CD8-positive, alpha-beta memory T cell (primary cell): ENCODE measurements at places on chromosomes 3 and 15. TPM values are rescaled to one million over a fixed set of nuclear protein-coding genes. Genes with fewer than 3 reads are reported as not detected.

DNA sequence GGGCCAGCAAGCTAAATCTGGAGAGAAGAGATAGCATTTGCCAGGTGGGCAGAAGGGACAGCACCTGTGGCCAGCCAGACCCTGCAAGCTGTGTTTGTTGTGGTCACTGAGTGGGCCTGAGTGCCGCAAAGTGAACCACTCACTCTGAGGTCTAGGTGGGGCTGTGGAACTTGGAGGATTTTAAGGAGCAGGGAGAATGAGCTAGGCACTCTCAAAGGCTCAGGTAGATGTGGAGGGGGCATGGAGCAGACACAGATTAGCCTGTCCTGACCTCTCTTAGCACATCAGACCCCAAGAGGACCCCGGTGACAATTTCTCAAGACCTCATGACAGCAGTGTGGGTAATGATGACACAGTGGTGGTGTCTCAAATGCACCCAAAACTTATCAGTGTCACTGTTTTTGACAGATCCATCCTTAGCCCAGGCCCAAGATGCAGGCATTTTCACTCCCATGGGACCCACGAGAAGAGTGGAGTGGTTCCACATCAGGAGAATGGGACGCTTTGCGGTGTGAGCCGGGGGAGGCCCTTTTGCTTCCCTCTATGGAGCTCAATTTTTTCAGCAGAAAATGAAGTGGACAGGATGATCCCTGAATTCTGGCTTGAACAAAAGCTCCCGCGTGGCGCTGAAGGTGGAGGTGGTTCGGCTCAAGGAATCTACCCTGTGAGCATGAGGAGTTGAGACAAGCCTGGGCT, 43.8 kb upstream of the TLE3 start:
- peak overlapping the region; percentile 49 for H3K4me3 ChIP-seq
- H3K36me3 ChIP-seq, result no peaks in the 10 kb centered on the region
- no peak for DNase-seq
- H3K27ac ChIP-seq, result no peak overlapping the region
- H3K27me3 ChIP-seq, result no peaks in the 10 kb centered on the region
- peaks cover 22% of the 10 kb centered on the region for H3K4me1 ChIP-seq

DNA sequence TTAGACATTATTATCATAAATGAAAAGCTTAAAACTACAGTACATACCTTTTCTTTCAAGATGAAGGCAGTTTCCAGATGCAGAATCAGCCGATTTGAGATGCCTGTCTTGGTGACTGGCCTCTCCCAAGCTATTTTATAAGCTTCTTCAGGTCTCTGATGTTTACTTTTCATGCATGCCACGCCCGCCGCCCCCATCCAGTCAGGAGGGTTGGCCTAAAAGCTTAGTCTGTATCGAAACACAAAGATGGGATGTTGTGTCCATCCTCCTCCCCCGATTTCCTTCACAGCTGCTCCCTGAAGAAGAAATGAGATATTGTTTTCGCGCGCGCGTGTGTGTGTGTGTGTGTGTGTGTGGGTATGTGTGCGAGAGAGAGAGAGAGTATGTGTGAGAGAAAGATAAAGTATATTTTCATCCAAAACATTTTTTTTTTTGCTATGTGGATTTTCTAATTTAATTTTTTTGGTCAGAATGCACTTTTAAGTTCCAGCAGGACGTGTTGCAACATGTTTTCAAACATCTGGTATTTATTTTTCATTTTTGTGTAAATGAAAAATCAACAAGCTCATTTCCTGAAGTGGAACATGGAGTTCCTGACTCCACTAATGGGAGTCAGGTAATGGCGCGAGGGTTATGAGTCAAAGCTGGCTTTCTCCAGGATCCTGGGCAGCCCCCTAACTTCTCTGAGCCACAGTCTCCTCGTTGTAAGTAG, at the start of gene APOD:
APOD (minus strand) TSS at position 110 of the 712 bp plus-strand sequence. CDS start 4,479 bp downstream, outside the sequence.
- no peak within 1 kb of the TSS for H3K27ac ChIP-seq
- no peak for DNase-seq
- no peak within 1 kb of the TSS for H3K4me3 ChIP-seq
- H3K4me1 ChIP-seq, result peaks cover 16% of the 10 kb centered on the region

The ZMYND10 gene
- total RNA-seq, result 1.3 TPM

DNA sequence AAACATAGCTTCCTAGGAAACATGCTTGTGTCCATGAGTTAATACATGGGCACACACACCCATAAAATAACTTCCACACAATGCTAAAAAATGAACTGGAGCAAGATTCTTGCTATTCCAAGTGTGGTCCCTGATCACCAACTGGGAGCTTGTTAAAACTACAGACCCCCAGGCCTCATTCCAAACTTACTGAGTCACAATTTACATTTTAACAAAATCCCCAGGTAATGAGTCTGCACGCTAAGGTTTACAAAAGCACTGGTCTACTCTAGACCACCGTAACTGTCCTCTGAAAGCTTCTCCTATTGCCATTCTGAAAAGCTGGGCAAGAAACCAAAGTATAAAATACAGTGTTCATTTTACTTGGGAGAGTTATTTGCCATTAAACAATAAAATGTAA, 45.4 kb downstream of the IGF2BP2 start:
- no peak overlapping the region for H3K27ac ChIP-seq
- H3K4me1 ChIP-seq, result no peaks in the 10 kb centered on the region
- no peak for DNase-seq
- H3K27me3 ChIP-seq, result no peaks in the 10 kb centered on the region
- no peak overlapping the region for H3K4me3 ChIP-seq

DNA sequence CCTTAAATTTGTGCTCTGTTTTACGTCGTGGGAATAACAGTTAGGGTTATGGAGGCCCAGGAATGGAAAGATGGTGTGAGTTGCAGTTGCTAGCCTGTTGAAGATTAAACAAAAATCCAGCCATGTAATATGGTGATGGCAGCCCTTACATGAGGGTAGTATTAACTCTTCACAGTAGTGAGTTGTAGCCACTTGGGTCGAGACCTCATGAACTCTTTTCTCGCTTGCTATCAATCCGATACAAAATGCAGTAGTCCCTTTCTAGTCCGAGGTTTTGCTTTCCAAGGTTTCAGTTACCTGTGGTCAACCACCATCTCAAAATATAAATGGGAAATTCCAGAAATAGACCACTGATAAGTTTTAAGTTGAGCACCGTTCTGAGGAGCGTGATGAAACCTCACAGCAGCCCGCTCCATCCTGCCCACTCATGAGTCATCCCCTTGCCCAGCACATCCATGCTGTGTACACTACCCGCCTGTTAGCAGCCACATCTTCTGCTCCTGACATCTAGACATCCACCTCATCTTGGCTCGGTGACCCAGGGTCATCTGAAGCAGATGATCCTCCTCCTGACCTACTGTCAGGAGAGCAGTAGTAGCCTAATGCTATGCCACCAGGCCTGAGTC, 177.9 kb downstream of the CDIN1 start:
- no peak overlapping the region for H3K27ac ChIP-seq
- no peak overlapping the region for H3K4me3 ChIP-seq
- H3K36me3 ChIP-seq, result no peaks in the 10 kb centered on the region
- no peaks in the 10 kb centered on the region for H3K27me3 ChIP-seq

The ARMC8 gene
- 43.6 TPM for total RNA-seq

GRCh38 chr15:36263666-36264065, 315.8 kb upstream of the CDIN1 start:
- no peaks in the 10 kb centered on the region for H3K36me3 ChIP-seq
- H3K27me3 ChIP-seq, result no peaks in the 10 kb centered on the region
- no peak overlapping the region for H3K4me3 ChIP-seq
- H3K4me1 ChIP-seq, result no peaks in the 10 kb centered on the region
- DNase-seq, result no peak

The RGMA gene
- 0.20 TPM for total RNA-seq

GRCh38 chr3:99859825-99860224, 42.2 kb downstream of the CMSS1 start:
- DNase-seq, result no peak
- H3K27ac ChIP-seq, result no peak overlapping the region
- no peaks in the 10 kb centered on the region for H3K4me1 ChIP-seq

GRCh38 chr3:143831208-143831607, 17.1 kb downstream of the SLC9A9 start:
- no peaks in the 10 kb centered on the region for H3K27me3 ChIP-seq
- no peak overlapping the region for H3K27ac ChIP-seq
- DNase-seq, result no peak

GRCh38 chr3:36606871-36607765, 157.2 kb downstream of the DCLK3 start:
- no peak overlapping the region for H3K27ac ChIP-seq
- H3K27me3 ChIP-seq, result no peaks in the 10 kb centered on the region
- DNase-seq, result no peak
- no peak overlapping the region for H3K4me3 ChIP-seq

The ZNF80 gene
- total RNA-seq, result 2.3 TPM

GRCh38 chr15:93420050-93420452, 331.0 kb upstream of the RGMA start:
- no peaks in the 10 kb centered on the region for H3K4me1 ChIP-seq
- no peaks in the 10 kb centered on the region for H3K27me3 ChIP-seq
- no peak overlapping the region for H3K4me3 ChIP-seq
- H3K36me3 ChIP-seq, result no peaks in the 10 kb centered on the region
- H3K27ac ChIP-seq, result no peak overlapping the region

DNA sequence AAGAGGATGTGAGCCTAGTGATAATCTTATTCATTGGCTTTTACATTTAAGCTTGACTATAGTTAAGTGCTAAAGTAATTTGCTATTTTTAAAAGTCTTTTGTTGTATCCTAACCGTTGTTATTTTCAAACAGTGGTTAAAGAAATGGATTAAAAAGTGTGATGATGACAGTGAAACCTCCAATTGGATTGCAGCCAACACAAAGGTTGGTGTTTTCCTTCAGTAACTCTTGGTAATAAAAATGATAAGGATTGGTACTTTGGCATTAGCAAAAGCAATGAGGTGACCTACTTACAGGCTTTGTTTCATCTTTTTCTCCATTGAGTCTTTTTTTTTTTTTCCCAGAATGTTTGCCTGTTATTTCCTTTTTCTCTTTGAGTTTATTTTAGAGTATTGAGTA, 87.5 kb upstream of the GOLGA6B start:
- no peak for DNase-seq
- H3K4me3 ChIP-seq, result no peak overlapping the region
- H3K36me3 ChIP-seq, result peaks cover 22% of the 10 kb centered on the region
- no peak overlapping the region for H3K27ac ChIP-seq
- no peaks in the 10 kb centered on the region for H3K4me1 ChIP-seq

The GOLGA6L4 gene
- total RNA-seq, result 1.1 TPM

The LRRN1 gene
- 0.39 TPM for total RNA-seq

DNA sequence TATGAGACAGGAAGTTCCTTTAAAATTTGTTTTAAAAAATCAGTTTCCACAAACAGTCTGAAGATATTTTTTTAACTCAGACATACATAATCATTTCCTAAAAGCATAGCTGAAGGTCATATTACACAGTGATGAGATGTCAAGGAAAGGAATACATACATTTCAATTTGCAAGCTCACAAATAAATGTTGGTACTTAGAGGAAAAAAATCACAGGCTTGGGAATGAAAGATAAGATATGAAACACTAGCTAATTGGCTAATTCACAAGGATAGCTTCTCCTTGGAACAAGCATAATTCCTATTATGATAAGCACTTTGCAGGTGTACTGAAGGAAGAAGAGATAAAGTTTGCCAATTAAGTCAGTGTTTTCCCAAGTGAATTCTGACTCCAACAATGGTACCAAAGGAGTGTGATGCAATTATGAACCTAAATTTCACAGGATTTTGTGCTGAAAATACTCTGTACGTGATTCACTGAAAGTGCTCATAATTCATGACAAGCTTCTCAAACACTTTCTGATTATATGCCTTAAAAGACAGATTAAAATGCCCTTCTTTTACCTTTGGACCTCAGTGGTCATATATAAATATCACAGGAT, 112.4 kb downstream of the FRMD5 start:
- no peaks in the 10 kb centered on the region for H3K36me3 ChIP-seq
- H3K27ac ChIP-seq, result no peak overlapping the region
- DNase-seq, result no peak
- H3K4me1 ChIP-seq, result no peaks in the 10 kb centered on the region
- H3K27me3 ChIP-seq, result no peaks in the 10 kb centered on the region
- H3K4me3 ChIP-seq, result no peak overlapping the region

- no peak for DNase-seq
- no peaks in the 10 kb centered on the region for H3K36me3 ChIP-seq
- no peaks in the 10 kb centered on the region for H3K4me1 ChIP-seq
- no peak overlapping the region for H3K4me3 ChIP-seq
- H3K27me3 ChIP-seq, result no peaks in the 10 kb centered on the region
Measured at GRCh38 chr3:42780398-42780797, 7.3 kb upstream of the CCDC13 start.

- H3K27me3 ChIP-seq, result no peaks in the 10 kb centered on the region
- H3K4me3 ChIP-seq, result no peak overlapping the region
- H3K27ac ChIP-seq, result no peak overlapping the region
- no peaks in the 10 kb centered on the region for H3K36me3 ChIP-seq
Measured at GRCh38 chr3:59460068-59460467, 410.2 kb upstream of the CFAP20DC start.

GRCh38 chr15:80752204-80752603, 27.0 kb upstream of the CEMIP start:
- no peaks in the 10 kb centered on the region for H3K4me1 ChIP-seq
- H3K36me3 ChIP-seq, result no peaks in the 10 kb centered on the region
- H3K27ac ChIP-seq, result no peak overlapping the region
- DNase-seq, result no peak
- no peaks in the 10 kb centered on the region for H3K27me3 ChIP-seq

GRCh38 chr3:69443457-69443920, 57.6 kb upstream of the FRMD4B start:
- DNase-seq, result no peak
- no peaks in the 10 kb centered on the region for H3K27me3 ChIP-seq
- no peaks in the 10 kb centered on the region for H3K36me3 ChIP-seq
- no peak overlapping the region for H3K4me3 ChIP-seq

The UTS2B gene
- not detected for total RNA-seq

The LMLN gene
- 7.3 TPM for total RNA-seq

DNA sequence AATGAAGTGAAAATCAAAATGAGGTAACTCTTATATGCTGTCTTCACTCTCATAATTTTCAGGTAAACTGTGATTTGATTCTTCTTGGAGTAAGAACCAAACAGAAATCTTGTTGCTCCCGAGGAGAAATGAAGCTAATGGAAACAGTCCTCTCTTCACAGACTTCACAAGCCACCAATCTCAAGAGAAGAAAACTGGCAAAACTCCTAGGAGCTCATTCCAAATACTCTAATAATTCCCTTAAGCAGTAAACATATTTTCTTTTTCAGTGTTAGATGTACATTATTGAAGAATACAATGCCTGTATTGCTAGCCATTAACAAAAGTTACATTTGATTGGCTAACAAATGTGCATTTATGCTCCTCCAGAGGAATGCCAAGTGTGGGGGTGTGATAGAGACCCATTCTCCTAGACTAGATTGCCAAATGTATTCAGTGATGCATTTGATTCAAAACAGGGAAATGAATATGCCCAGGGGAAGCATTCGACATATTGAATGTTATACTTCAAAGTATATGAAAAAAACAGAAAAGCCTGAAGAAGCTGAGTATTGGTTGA, 11.8 kb upstream of the RIOX2 start:
- H3K36me3 ChIP-seq, result no peaks in the 10 kb centered on the region
- no peaks in the 10 kb centered on the region for H3K4me1 ChIP-seq
- H3K4me3 ChIP-seq, result no peak overlapping the region
- no peaks in the 10 kb centered on the region for H3K27me3 ChIP-seq

The GTF2A2 gene
- 230 TPM for total RNA-seq

- no peak for DNase-seq
- H3K4me3 ChIP-seq, result no peak overlapping the region
- H3K36me3 ChIP-seq, result no peaks in the 10 kb centered on the region
- H3K4me1 ChIP-seq, result peaks cover 20% of the 10 kb centered on the region
- H3K27ac ChIP-seq, result no peak overlapping the region
Measured at GRCh38 chr15:74316141-74316540, 51.3 kb downstream of the CYP11A1 start.
